GDM1 (cell line): ENCODE measurements at places on chromosomes 3 and 15.
A peak's percentile ranks its signal among the peaks of the same experiment; 100 is the strongest.

DNA sequence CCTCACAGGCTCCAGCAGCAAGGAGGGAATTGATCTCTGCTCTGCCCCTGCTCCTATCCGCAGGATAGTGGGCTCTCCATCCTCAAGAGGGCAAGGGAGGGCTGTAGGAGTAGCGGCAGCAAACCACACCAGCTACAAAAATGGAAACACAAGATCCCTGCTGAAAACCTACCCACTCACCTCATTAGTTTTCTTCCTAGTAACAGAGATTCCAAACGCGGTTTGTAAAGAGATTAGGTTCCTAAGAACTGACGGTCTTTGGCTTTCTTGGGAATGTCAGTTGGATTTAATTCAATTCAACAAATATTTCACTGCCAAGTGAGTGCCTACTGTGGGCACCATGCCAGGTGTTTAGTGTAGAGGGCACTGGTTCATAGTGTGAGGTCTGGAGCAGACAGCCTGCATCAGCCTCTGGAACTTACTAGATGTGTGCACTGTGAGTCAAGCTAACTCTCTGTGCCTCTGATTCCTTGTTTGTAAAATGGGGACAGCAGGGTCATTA is 84.7 kb downstream of the MRPL46 start:
- DNase-seq = no peak

GRCh38 chr3:124281453-124282316 is 289.8 kb upstream of the ROPN1 start:
- DNase-seq = no peak

DNA sequence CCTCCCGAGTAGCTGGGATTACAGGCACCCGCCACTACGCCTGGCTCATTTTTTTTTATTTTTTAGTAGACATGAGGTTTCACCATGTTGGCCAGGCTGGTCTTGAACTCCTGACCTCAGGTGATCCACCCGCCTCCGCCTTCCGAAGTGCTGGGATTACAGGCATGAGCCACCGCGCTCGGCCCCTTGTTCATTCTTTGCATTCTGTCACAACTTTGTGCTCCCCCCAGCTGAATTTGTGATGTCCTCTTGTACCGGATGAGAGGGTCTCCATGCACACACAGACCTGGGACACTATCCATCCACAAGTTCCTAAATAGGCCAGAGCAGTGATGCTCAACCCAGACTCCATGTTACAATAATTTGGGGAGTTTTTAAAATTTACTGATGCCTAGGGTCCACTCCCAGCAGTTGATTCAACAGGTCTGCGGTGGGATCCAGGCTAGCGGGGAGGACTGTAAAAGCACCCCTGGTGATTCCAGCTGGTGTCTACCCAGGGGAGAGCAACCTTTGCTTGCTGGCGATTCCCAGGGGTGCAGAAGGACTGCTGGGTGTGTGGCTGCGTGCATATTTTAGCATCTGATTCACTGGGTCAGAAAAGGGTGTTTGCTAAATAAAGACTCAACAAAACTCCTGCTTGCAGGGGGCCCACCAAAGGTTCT is 1.0 kb downstream of the RASSF1 start:
- no peak for DNase-seq

DNA sequence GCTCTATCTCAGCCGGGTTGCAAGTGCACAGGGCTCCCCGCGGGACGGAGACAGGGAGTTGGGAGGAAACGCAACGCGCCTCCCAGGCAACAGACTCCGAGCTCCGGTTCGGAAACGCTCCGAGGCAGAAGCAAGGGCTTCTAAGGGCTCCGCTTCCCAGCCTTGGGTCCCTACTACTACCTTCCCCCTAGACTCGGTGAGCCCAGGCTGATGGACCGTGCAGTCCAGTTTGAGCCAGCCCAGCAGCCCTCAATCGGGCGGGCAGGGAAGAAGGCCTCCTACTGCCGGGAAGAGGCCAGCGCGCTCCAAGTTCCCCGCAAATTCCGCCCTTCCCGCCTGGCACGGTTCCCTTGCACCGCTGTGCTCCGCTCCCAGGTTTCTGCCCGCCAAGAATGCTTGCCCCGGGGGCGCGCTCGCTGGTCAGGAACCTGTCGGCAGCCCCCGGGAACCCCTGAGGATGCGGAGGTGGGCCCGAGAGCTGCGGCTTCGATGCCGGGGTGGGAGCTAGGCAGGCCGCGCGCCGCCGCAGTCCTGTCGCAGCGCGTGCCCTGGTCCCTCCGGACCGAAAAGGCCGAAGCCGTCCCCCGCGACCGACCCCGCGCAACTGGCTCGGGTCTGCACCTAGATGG is 728 bp downstream of the TRANK1 start:
- peak; percentile 39 for DNase-seq

- no peak for DNase-seq
Measured at GRCh38 chr15:94395640-94396039, 164.3 kb downstream of the MCTP2 start.

DNA sequence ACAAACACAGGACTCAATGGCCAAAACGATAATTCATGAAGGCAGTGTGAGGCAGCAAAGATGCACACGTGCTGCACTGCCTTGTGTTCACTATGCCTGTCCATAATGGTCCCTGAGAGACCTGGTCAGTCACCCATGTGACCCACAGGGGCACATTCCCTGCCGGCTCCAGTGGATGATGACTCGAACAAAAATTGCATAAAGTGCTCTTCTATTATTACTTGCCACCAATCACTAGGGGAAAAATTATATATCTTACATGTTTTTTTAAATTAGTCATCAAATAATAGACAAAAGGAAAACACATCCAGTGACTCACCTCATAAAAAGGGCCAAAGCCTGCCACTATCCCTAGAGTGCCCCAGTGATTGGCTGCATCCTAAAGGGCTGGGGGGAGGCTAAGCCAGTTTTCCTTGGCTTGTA is 47.5 kb downstream of the UBP1 start:
- no peak for DNase-seq

DNA sequence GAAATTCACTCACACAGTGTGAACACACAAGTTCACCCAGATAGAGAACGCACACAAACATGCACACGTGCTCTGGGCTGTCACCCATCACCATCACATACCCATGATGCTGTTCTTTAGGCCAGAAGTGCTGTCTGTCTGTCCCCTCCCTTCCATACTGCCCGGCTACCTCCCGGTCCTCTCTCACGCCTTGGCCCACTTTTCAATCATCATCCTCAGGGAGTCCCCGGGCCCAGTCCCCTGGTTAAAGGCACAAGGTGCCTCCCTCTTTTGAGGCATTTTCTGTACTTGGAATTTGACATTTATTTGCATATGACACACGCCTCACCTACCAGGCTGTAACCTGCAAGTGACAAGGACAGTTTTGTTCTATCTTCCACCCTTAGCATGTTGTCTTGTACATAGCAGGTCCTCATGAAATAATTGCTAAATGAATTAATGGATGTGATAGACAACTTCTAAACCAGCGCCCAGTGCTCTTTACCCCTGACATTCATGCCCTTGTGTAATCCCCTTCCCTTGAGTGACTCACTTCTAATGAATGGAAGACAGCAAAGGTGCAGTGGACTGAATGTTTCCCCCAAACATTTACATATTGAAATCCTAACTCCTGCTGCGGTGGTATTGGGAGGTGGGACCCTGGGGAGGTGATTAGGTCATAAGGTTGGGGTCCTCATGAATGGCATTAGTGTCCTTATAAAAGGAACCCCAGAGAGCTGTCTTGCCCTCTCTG is 73.9 kb upstream of the ADPGK start:
- no peak for DNase-seq

GRCh38 chr15:70078578-70079417 is 18.9 kb downstream of the TLE3 start:
- DNase-seq = no peak

DNA sequence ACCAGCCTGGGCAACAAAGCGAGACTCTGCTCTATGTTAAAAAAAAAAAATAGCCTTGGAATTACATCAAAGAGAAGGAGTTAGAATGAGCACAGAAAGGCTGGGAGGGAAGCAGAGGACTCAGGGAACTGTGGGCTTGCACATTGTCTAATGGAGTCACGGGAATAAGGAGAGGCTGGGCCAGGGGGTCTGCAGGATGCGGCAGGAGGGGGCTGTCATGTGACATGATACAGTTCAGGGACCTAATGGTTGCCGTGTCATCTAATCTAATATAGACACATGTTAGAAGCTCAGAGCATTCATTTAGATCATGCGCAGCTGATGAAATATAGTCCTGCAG is 32.5 kb downstream of the GRK7 start:
- no peak for DNase-seq

- no peak for DNase-seq
Measured at GRCh38 chr15:95459273-95459672, 871.2 kb upstream of the NR2F2 start.

- DNase-seq = no peak
Measured at GRCh38 chr15:64949383-64950186, 37.9 kb downstream of the ANKDD1A start.

DNA sequence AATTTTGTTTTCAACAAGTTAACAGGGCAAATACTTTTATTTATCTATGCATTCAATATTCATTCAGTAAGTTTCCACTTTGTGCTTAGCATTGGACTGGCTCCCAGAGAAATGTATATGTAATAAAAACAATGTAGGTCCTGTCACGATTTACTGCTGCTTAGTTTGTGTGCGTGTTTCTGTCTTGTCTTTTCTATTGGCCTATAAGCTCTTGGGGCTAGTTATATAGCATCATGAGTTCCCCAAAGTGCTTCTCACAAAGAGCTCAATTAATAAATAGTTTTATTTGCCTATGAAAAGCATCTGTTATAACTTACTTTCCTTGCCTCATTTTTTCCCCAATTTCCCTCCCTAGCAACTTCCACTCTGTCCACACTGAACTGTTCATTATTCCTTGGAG is 666.7 kb upstream of the NAALADL2 start:
- no peak for DNase-seq

DNA sequence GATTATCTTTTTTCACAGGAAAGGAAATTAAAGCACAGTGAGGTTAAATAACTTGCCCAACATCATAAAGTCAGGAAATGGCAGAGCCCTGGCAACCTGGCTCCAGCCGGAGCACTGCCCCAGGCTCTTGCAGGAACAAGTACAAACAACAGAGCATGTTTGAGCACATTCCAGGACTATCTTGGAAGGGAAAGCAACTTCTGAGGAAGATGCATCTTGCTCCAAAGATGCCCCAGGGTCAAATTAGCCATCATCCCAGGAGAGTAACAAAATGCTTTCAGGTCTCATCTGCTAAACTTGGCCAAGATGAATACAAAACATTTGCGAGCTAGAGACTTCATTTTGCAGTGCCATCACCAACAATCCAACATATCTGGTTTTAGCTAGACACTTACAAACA is 162.4 kb upstream of the LRRN1 start:
- no peak for DNase-seq

GRCh38 chr3:123089611-123090331 is 22.9 kb downstream of the PDIA5 start:
- no peak for DNase-seq

- DNase-seq = peak; percentile 59
Measured at GRCh38 chr3:177724020-177724638, 526.8 kb upstream of the TBL1XR1 start.

DNA sequence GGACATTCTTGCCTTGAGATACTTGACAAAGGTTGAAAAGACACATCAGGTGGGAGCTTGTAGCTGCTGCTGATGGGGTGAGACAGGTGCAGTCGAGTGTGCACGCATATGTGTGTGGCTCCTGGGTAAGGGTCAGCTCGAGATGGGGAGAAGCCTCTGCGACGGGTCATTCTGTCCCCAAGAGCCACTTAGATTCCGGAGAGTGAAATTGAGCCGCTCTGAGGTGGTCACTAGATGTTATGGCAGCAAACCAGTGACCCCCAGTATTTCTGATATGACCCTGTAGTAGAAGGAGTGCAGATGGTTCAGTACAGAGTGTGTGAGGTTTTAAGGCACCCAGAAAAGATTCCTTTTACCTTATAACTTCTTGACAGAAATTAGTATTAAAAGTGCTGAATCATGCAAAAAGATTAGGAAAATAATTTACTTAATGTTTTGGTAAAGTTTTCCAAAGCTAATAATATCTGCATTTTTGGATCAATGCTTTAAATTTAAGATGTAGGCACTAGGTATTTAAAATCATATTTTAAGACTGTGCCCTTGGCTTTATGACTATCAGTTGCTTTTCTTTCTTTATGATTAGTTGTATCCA is 241.9 kb upstream of the TOPAZ1 start:
- no peak for DNase-seq

GRCh38 chr3:79097964-79098660 is 669.7 kb downstream of the ROBO1 start:
- no peak for DNase-seq

DNA sequence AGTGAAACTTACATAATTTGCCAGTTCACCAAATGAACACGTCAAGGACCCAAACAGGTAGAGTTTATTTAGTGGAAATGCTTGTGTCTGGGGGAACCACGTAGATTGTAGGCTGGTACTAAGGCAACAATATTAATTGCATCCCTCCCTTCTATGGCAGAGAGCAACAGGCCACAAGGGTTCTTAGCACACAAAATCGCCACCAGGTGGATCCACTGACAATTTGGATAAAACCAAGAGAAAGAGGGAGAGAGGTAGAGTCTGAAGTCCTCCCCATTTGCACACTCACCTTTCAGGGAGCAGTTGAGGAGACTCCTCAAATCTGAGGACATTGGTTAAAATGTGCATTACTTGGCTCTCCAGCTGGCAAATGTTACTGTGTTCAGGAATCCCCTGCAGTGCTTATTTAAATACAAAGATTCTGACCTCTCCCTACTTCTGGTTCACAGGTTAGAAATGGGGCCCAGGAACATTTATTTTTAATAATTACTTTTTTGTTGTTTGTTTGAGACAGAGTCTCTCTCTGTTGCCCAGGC is 181.0 kb upstream of the FEZF2 start:
- DNase-seq = no peak

DNA sequence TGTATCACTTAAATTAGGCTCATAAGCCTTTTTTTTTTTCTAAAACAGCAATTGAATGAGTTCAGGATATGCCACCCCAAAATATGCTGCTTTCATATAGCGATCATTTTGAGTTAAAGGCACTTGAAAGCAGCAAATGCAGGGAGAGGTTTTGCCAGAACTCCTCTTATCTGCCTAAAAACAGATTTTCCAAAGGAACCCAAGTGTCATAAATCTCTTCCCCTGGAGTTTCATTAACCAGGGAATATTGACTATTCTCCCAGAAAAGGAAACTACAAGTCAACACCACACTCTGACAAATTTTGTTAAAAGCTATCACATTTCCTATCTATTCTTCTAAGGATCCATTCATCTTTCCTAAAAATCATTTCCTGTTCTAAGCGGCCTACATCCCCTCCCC is 11.3 kb downstream of the DNAAF4 start:
- DNase-seq = no peak

- no peak for DNase-seq
Measured at GRCh38 chr15:58200739-58201138, 62.6 kb downstream of the AQP9 start.
